ENCODE measurements at places on chromosomes 3 and 15.

DNA sequence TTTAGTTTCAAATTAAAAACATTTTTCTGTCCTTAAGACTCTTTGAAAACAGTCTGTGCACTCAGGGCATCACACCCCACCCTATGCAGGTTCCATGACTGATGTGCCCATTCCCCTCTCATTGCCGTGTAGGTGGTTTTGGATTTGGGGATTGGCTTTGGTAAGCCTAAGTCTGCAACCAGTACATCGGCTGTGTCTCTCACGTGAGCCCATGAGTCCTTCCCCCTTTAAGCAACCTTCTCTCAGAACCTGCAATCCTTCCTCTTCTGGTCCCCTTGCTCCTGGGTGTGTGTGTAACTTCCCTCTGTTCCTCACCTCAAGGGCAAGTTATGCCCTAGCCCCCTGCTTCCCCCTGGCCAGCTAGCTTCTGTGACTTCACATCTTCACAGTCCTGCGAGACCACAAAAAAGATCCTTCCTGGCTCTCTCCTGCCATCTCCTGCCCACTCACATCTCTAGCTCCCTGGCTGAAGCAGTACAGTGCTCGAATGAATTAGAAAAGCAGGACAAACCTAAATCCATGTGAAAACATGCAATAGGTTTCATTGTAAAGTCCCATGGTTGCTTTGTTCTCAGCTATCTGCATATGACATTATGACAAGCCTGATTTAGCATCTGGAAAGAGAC, 126.7 kb downstream of the UACA start:
- no peak for DNase-seq

DNA sequence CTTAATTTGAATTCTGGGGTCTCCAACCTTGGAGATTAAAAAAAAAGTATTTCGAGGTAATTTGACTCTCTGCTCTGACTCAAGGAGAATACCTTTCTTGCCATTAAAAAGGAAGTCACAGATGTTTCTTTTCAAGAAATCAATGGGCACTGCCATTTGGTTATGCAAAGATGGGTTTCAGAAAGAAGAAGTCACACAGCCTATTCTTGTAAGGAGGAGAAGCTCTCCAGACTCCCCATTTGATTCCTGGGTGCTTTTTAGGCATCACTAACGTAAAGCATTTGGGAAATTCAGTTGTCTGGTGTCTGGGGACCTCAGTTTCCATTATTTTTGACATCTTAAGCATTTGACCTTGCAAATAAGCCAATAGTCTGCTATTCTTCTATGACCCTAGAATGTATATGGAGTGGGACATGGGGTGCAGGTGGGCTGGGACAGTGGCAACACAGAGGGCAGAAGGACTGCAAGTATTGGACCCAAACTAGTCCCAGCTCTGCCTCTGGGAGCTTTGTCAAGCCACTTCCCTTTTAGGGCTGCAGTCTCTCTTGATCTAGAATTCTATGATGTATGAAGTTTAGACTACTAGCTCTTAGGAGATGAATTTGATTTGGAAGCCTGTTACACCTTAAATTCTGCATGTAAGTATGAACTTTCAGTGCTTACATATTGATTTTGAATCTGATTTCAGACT, 27.8 kb downstream of the IL5RA start:
- DNase-seq = no peak

GRCh38 chr3:107368654-107369398, 8.4 kb upstream of the CCDC54 start:
- no peak for DNase-seq

GRCh38 chr3:138768125-138768524, 66.6 kb downstream of the PIK3CB start:
- DNase-seq = no peak

DNA sequence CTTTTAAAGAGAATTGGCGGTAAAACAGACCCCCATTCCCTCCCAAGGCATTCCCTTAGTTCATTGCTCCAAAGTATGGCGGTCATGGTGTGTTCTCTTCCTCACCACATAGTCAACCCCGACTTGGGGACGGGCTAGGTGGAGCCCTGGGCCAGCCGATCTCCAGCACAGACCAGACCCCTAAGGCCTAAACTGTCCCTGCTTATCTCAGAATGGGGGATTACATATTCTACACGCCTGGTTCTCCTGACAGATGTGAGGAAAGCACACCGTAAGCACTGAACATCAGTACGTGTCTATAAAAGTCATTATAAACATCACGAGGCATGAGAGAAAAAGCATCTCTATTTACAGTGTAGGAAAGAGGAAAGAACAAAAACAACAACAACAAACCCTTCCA, 244.5 kb upstream of the STT3B start:
- DNase-seq = no peak

- no peak for DNase-seq
Observed at GRCh38 chr3:107925851-107926250, 165.0 kb downstream of the CD47 start.

GRCh38 chr3:145490088-145491048, 670.6 kb downstream of the PLOD2 start:
- DNase-seq = no peak

DNA sequence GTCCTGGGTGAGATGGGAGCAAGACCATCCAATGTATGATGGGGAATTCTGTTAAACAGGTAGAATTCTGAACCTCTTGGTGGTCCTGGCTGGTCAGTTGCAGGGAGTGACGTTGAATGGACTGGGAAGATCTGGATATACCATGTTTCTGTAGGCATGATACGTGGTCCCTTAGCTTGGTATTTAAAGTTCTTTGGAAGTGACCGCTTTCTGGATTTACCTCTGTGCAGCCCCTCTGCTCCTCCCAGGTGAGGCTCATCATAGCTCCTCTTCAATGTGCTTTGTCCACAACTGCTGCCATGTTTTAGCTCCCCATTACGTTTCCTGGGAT, 37.2 kb downstream of the SMAD3 start:
- no peak for DNase-seq

GRCh38 chr3:54273791-54274190, 151.4 kb downstream of the CACNA2D3 start:
- no peak for DNase-seq

GRCh38 chr3:24067483-24067882, 122.4 kb downstream of the NR1D2 start:
- no peak for DNase-seq

DNA sequence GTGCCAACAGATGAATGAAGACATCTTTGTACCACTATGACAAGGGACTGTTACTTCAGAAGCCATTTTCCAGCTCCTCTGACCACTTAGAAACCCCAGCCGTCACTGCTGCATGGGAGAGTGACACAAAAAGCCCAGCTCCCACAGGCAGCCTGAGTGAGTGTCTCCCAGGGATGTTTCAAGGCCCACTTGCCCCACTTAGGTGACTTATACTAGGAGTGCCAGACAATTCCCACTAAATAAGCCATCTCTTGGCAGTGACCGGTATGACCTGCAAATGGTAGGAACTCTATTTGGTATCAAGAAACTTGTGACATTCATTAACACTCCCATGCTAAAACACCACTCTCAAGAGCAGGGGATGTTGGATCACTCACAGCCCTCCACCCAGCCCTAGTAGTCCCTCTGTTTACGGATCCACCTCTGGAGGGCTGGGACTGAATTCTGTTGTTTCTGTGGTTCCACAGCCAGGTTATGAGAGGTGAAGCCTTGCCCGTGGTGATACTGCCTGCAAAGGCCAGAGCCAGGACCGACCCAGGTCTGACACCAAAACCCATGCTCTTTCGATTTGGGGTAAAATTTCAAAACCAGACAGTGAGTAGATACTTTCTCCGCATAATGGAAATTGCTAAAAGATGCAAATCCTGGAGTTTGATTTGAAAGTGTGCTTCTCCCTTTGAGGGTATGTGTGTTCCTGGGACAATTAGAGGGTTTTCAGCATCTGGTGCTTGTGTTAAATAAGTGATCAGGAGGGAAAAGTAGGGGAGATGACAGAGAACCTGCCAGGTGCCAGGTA, 14.5 kb downstream of the RBP1 start:
- DNase-seq = no peak

DNA sequence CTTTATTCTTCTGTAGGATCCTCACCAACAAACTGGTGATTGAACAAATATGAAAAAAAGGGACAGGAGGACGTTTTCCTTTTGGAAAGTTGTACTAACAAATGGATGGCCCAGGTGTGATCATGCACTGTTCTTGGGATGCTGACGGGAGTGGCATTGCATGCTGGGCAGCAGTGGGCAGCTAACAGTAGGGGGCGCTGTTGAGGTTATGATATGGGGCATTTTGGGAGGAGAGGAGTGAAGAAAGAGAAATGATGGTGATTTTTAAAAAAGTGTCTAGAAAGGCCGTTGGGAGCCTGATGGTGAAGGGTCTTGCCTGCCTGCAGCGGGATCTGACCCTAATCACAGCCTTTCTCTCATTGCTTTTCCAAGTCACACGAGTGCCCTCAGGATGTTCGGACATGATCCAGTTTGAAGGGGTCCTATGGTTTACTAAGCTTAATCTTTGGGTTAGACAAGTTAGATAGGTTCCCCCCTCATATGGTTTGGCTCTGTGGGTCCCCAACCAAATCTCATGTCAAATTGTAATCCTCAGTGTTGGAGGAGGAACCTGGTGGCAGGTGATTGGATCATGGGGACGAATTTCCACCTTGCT, 46.2 kb upstream of the PRTG start:
- peak; percentile 14 for DNase-seq

- DNase-seq = no peak
Observed at GRCh38 chr3:43531835-43532234, 90.0 kb downstream of the ANO10 start.

- no peak for DNase-seq
Observed at GRCh38 chr3:109685084-109686079, 348.0 kb upstream of the DPPA4 start.

DNA sequence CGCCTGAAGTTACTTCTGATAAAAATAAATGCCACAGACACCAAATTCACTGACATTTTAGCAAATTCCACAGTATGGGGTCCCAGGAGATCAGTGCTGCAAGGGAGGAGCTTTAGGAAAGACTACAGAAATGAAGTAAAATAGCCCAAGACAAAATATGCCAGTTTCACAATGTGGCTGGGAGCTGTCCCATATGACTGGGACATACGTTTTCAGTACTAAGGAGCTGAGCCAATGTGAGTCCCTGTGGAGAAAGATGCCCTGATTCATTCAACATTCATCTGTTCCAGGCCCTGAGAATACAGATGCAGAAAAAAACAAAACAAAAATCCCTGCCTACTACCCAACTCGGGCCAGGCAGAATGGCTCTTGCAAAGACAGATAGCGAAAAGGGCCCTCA, 63.4 kb upstream of the FAM174B start:
- no peak for DNase-seq

- no peak for DNase-seq
Observed at GRCh38 chr15:41935566-41936020, 36.8 kb downstream of the EHD4 start.

DNA sequence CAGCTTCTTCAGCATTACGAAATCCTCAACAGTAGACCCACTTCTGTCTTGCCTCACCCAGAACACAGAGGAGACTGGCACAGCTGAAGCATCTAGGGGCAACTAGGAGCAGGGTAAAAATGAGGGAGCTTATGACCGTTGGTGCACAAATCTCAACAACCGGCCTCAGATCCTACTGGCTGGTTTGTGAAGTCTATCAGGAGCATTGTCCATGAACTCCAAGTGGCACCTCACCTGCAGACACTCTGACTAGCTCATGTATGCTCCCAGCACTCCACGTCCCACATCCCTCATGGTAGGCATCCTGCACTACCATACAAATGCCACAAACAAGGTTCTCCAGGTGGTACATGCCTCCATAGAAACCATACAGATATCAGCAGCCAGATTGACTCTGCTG, 163.1 kb downstream of the TLE3 start:
- DNase-seq = no peak

DNA sequence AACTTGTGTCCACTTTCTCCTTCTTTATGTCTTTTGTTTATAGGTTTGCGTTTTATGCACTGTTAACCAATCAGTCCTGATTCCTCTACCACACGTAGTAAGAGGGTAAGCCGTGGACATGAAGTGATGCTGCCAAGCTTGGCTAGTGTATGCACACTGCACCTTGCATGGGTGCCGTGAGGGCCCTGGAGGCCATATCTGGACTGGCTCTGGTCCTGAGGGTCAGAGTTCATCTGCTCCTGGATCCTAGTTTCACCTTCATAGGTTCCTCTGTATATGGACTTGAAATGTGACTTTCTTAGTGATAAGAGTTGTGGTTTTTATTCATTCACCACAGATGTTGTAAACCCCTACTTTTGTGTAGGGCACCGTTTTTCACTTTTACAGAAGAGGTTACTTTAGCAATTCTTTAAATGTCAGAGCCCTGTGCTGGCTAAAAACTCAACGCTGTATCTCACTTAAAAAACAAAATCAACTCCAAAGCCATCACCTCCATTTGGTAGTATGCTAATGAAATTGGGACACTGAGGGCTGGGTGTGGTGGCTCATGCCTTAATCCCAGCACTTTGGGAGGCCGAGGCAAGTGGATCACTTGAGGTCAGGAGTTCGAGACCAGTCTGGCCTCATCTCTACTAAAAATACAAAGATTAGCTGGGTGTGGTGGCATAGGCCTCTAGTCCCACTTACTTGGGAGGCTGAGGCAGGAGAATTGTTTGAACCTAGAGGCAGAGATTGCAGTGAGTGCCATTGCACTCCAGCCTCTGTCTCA, 22.9 kb downstream of the SIAH2 start:
- DNase-seq = no peak

DNA sequence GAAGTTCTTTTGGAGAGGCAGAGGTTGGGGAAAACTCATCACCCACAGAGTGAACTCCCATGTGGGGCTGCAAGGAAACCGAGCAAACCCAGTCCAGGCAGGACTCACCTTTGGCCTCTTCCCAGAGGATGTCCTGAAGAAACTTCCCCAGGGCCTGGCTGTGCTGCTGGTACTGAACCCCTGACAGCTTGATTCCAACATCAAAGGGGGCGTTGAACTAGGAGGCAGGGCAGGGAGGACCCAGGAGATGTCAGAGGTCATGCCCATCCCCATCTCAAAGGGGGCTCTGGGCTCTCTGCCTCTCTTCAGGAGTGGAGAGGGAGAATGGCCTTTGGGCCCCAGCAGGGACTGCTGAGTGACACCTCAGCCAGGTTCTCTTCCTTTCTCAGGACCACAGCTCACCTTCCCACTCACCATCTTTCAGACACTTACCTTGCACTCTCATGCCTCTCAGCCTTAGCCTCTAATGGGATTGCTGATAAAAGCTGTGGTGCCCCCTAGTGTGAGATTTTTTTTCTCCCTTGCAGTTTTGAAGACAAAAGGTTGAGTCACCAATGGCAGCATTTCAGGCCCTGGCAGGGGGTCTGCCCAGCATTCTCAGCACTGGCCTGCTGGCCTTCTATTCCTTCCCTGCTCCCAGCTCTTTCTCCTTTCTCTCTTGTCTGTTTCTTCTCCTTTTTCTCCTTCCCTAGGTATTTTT, 6.0 kb downstream of the GHRL start:
- peak; percentile 30 for DNase-seq

GRCh38 chr15:39944726-39945125, 10.8 kb downstream of the EIF2AK4 start:
- DNase-seq = no peak

Data from stimulated activated naive CD4-positive, alpha-beta T cell (primary cell).